Osteocyte (in vitro differentiated cells): ENCODE measurements at places on chromosomes 1 and 21.

DNA sequence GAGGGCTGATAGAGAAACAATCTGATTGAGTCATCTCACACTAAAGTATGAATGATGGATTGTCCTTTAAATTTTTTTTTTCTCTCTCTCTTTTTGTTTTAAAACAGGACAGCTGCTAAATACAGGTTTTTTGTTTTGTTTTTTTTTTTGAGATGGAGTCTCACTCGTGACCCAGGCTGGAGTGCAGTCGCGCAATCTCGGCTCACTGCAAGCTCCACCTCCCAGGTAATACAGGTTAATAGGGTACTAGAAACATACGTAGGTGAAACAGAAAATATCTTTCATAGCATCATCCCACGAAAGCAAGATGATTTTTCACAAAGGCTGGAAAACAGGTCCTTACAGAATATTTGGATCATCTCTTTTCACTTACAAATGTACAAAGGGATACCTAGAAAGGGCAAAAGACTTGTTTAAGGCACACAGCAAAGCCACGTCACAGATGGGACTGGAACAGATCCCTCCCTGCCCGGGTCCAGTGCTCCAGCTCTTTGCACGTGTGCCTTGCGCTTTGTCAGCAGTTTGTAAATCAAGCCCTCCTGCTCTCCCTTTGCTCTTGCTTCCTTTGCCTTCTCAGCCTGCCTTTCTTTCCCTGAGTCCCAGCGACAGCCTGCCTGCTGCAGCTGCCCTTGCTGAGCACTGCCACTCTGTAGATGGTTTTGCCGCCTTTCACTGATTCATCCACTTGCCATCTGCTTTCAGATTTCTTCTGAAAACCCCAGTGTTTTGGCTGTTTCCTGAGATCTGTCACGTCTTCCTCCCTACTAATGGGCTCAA is 171.3 kb upstream of the BEND5 start:
- DNase-seq, result no peak

GRCh38 chr21:45724345-45724961 is 80.9 kb downstream of the PCBP3 start:
- peak; percentile 65 for DNase-seq

- DNase-seq, result no peak
These were observed 18.9 kb upstream of the ZNF683 start for GRCh38 chr1:26391450-26391849.

DNA sequence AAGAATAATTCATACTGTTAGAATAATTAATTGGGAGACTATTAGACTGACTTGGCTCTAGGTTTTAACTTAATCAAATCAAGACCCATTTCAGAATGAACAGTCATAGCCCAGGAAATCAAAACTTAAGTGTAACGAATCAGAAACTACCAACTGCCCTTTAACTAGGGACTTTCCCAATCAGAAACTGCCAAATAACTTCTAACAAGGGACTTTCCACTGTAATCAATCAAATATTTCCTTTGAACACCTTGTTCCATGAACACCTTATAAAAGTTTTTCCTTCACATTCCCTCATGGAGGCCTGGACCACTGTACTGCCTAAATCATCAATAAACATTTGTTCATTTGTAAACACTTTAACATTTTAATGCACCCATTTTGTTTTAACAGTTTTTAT is 1054.7 kb upstream of the TMPRSS15 start:
- DNase-seq, result no peak

DNA sequence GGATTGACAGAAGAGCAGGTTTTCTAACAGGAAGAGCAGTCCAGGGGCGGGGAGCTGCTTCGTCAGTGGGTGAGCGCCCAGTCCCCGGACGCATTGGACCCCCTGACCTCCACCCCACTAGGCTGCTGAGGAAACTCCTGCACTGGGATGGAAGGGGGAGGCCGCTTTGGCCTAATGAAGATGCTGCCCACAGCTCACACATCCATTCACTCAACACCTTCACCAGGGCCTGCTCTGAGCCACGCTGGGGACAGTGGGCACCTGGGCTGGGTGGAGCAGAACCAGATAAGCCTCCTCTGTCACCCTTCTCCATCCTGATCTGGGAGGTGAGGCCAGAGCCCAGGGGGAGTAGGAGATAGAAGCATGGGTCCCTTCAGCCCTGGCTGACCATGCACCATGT is 13.3 kb downstream of the LRP8 start:
- no peak for DNase-seq

GRCh38 chr1:231161667-231162296 is at the start of gene TRIM67:
TRIM67 (plus strand) TSS chr1:231162058; CDS start chr1:231162970, 912 bp downstream.
- no peak for DNase-seq

GRCh38 chr1:197862671-197863070 is 39.8 kb upstream of the C1orf53 start:
- DNase-seq, result no peak

- DNase-seq, result no peak
These were observed 14.4 kb upstream of the DYNLT5 start for GRCh38 chr1:66737836-66738235.

DNA sequence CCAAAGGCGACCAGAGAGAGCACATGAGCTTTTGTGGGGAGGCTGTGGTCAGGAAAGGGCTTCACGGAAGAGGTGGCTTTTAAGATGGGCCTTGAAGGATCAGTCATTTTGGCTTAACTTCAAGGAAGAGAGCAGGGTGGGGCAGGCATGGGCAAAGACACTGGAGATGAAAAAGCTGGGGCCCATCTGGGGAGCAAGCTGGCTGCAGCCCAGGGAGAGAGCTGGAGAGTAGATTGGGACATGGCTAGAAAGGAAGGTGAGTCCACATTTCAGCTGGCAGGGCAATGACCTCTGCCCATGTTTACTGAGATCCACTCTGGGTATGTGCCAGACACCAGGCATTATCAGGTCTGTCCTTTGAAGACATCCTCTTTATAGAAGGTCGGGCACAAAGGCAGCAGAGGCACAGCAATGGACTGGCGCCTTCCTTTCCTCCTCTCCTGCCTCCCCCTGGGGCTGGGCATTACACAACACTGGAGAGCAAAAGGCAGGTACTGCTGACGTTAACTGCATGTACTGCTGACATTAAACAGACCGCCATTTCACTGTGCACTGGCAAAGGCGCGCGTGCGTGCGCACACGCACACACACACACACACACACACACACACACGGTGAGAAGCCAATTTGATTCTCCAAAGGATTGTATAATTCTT is 2.2 kb upstream of the UBXN10 start:
- DNase-seq, result no peak

DNA sequence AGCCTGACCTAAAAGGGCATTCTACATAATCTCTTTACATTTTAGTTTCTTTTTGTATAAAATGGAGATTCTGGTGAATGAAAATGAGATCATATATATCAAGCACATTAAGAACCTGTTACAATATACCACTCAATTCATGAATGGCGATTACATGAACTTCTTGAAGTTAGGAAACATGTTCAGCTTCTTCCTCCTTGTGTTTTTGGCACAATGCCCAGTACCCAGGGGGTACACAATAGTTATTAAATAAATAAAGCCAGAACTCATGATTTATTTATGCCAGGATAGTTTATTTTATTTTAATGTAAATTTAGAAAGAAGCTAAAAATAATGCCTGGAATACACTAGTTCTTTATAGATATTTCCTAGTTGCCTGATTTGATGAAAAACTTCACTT is 186.0 kb upstream of the PTGFR start:
- DNase-seq, result no peak

GRCh38 chr1:98028800-98029199 is 108.0 kb upstream of the DPYD start:
- DNase-seq, result no peak

DNA sequence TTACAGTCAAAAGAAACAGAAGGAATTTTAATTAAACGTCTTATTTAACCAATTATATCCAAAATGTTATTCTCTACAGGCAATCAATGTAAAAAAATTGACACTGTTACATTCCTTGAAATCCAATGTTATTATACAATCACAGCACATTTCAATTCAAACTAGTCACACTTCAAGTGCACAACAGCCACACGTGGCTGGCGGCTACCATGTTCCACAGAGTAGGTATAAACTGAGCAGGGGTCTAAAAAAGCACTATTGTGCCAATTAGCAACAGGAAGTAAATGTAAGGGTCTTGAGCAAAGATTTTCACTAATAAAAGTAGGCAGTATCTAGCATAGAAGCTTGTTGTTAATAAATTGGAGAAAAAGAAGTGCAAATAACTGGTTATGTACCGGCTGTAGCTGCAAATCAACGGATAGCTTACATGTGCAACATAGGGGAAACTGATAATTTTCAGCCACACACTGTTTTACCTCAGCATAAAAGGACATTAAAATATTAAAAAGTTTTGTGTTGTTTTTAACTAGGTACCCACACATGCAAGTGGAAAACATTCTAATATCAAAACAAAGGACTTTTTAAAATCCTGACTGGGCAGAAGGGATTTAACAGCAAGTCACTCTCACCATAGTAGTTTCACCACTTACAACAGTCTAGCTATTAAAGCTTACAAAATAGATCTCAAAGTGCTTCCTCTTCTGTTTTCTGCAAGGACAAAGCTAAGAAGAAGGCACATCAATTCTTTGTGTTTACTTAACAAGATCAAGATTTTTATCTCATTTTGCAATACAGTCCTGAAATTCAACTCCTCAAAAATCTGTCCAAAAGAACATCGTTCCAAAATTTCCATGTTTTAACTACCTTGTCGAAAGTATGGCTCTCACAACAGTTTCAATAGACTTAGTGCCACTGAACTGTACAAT is 2.5 kb downstream of the CSDE1 start:
- no peak for DNase-seq

GRCh38 chr21:36470294-36470693 is 9.6 kb downstream of the CLDN14 start:
- no peak for DNase-seq

DNA sequence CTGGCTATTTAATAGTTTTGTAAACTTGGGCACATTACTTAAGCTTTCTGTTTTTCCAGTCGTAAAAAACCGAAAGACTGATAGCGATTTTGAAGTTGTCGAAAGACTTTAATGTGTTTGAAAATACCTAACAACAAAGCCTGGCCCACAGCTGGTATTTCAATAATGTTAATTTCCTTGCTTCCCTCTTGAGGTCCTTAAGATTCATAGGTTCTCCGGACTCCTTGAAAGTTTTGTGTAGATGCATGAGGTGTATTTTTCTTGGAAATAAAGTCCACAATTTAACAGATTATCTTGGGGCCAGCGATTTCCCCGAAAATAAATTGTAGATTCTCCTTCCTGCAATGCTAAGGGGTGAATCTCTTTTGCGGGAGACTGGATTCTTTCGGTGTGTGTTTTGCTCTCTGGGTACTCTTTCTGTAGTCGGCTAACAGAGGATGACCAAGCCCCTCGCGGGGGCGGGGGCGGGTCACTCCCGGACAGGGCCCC is 735 bp upstream of the YTHDF2 start:
- no peak for DNase-seq

- DNase-seq, result no peak
These were observed 37.0 kb downstream of the KCNJ15 start for GRCh38 chr21:38293765-38294164.

DNA sequence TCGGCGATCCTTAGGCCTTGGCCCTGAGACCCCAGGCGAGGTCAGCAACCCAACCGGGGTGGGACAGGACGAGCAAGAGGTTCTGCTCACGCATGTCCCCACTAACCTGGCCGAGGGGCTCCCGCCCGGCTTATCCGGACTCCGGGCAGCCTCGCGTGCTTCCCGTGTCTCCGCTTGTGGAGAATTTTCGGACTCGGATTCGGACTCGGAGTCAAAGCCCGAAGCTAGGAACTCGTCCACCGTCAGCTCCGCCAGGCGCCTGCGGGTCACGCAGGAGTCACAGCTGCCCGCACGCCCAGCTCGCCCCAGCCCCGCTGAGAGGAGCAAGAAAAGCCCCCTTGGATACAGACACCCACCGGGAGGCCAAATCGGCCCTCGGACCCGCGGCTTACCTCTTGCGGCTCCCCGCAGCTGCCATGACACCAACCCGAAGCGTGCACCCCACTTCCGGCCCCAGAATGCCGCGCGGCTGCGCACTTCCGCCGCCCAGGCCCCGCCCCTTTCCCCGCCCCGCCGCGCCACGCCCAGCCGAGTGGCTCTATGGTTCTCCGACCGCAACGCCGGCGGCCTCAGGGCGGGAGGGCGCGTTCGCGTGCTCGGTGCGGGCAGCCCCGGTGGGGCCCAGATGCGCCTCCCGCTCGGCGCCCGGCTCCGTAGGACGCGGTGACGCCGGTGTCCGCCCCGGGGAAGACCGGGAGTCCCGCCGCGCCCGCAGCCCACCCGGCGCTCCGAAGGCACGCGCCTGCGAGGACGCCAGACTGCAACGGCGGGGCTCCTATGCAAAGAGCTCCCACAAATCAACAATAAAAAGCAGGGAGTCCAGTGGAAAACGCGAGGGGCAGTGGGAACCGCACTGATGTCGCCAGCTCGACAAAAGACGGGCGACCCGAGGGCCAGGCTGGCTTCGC is at the start of gene NOC2L:
TSS of gene NOC2L (minus strand) at position 434 of the 908 bp plus-strand sequence. CDS start at position 418, 16 bp downstream.
- peak; percentile 98 for DNase-seq

GRCh38 chr1:29655945-29656850 is 419.9 kb downstream of the PTPRU start:
- peak; percentile 48 for DNase-seq
